ENCODE measurements at places on chromosomes 7 and 10.

DNA sequence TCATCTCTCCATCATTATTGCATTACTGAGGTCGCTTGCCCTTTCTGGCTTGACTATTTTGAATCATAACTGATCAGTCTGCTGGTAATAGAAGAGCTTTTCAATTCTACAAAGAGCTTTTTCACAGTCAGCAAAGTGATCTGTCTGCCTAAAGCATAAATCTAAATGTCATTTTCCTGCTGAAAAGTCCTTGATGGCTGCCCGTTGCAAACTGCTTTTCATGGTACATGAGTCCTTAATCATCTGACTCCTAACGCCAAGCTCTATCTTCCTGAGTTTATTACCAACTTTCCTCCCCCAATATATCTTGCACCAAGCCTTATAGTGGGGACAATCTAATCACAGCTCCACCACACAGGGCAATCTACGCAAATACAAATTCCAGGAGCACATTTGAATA lies 39.8 kb downstream of the THSD7A start:
- no peak for DNase-seq

DNA sequence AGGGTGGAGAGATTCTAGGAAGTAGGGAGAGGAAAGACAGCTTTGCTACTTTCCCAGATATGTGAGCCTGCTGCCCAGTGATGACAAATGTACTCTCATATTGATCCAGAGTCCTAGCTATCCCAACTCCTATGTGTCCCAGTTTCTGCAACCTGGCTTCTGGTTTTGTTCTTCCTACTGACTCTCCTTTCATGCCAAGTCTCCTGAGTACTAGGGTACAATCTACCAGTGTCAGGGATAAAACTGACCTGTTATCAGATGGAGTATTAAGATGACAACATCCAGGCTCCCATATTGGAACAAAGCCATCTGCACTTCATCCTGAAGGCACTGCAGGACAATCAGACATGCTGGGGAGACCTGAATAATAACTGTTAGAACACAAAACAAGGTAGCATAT lies 233.7 kb upstream of the PHYHIPL start:
- no peak for DNase-seq

DNA sequence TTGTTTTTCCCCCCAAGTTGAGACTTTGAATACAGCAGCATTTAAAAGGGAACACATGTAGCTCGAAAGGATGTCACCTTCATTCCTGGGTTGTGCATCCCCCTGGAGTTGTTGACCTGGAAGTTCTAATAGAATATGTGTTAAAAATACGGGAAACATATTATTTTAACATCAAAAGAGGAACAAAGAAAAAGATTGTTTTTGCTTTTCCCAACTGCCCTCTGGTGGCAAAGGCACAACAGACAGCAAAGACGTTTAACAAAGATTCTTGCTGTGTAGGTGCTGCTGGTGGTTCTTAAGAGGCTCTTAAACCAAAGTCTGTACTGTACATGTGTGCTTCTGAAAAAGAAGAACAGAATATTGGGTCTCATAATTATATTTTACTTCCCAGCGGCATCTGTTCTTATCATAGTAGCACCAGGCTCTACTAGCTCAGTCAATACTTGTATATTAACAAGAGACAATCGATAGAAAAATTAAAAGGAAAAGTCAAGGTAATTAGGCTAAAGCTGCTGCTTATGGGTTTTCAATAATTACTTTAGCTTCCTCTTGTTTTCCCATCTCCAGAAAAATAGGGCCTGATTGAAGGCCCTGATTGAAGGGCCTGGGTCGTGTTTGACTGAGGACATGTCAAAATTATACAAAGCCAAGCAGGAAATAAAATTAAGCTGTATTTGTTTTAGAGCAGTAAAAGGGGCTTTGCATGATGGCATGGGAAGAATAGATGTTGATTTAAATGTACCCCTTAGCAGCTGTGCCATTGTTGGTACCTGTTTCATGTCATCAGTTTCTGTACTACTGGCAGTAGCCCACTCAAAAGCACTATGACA lies 384.2 kb upstream of the LRGUK start:
- DNase-seq, result no peak

- no peak for DNase-seq
Observed at GRCh38 chr7:107506674-107507339, 37.0 kb downstream of the GPR22 start.

DNA sequence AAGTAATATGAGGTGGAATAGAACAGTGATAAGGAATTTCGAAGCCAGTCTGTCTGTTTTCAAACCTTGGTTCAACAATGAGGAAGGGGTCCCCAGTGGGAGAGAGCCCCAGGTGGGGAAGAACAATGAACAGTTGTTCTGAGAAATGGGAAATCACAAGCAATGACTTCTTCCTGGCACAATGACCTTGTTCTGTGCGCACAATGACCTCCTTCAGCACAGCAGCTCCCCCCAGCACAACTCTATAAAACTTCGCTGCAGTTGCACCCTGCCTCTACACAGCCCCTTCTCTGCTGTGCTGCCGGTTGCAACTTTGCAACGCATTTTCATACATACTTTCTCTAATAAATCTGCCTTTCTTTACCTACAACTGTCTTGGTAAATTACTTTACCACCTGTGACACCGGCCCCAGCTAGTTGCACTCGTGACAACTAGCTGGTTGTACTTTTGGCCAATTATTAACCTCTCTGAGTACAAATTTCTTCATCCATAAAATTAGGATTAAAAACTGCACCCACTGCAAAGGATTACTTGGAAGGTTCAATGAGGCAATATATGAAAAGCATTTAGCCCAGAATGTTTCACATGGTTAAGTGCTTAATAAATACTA lies 40.5 kb downstream of the ASB4 start:
- DNase-seq, result no peak

DNA sequence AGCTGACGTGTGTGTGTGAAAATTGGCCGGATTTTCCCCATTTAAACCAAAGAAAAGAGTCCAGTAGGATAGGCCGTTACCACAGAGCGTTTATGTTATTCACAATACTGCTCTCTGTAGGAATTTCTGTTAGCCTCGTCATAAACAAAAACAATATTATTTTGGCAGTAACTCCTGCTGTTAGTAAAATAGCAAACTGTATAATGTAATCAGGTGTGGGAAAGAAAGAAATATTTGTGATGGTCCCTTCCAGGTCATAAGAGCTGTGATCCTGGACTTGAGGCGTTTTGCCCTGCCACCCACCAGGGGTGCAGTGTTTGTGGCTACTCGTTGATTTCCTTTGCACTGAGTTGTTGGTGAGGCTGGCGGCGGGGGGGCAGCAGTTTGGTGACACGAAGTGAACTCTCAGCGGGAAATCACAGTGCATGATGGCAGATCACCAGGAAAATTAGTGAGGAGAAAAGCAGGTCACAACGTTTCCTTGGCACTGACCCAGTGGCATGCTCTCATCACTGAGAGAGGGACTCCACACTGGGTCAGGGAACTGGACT lies 2.8 kb downstream of the EEPD1 start:
- no peak for DNase-seq

GRCh38 chr10:68878496-68878895 lies 22.6 kb upstream of the DDX50 start:
- no peak for DNase-seq

DNA sequence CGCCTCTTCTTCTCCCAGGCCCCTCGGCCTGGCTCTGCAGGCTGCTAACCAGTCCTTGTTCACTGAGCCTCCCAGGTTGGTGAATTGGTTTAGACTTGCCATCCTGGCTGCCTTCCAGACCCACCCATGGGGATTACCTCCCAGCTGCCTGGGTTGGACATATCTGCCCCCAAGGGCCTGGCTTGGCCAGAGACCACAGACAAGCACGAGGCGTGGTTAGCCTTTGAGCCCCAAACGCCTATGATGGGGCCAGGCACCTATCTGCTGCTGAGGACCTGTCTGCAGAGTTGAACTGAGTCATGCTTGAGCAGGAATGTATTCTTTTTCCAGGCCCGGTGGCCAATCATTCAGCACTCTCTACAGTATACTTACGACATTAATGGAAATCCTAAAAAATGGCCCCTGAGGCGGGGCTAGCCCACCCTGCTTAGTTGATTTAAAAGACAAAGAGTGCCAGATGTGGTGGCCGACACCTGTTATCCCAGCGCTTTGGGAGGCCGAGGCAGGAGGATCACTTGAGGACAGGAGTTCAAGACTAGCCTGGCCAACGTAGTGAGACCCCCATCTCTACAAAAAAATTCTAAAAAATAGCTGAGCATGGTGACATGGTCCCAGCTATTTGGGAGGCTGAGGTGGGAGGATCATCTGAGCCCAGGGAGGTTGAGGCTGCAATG lies 361.5 kb downstream of the FRMD4A start:
- no peak for DNase-seq

- no peak for DNase-seq
Observed at GRCh38 chr10:121539786-121540185, 58.5 kb downstream of the FGFR2 start.

DNA sequence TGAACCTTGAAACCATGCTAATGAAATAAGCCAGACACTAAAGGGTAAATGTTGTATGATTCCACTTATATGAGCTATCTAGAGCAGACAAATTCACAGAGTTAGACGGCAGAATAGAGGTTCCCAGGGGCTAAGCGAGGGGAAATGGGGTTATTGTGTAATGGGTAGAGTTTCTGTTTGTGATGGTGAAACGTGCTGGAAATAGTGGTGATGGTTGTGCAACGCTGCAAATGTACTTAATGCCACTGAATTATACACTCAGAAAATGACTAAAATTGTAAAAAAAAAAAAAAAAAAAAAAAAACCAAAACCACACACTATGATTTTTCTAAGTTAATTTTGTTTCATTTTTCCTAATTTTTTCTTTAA lies 30.0 kb downstream of the SFXN4 start:
- DNase-seq, result no peak

- DNase-seq, result no peak
Observed at GRCh38 chr10:42998481-42999384, 78.1 kb upstream of the RET start.

DNA sequence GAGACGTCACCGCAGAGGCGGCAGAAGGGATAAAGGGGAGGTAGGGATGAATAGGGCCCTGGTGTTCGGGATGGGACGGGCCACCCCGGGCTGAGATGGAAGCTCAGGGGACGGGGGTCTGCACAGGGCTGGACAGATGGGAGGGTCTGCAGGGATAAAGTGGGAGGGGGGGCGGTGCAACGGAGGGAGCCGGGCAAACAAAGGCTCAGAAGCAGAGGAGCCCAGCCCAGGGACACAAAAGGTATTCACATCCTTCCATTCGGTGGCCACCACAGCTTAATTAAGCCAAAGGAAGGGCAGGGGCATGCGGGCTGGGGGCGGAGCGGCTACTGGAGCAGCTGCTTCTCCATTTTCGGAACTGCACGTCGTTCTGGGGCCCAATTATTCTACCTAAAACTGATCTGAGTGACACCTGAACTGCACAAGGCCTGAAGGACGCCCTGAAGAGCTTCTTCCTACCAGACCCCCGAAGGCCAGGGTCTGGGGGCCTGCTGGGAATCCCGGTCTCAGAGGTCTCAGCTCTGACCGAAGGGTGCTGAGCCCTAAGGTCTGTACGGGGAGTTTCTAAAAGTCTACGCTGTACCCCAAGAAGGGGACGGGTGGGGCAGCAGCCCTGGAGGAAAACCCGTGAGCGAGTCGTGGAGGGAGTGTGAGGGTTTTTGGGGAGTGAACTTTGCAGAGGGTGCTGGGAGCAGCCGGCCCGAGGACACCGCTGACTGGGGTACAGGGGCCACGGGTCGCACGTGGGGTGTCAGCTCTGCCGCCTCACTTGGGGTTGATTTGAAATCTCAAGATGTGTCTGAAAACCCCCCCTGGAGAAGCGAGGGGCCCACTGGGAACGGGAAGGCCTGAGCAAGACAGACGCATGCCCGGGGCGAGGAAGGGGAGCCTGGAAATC lies 334.8 kb downstream of the DNAJB6 start:
- DNase-seq, result no peak

DNA sequence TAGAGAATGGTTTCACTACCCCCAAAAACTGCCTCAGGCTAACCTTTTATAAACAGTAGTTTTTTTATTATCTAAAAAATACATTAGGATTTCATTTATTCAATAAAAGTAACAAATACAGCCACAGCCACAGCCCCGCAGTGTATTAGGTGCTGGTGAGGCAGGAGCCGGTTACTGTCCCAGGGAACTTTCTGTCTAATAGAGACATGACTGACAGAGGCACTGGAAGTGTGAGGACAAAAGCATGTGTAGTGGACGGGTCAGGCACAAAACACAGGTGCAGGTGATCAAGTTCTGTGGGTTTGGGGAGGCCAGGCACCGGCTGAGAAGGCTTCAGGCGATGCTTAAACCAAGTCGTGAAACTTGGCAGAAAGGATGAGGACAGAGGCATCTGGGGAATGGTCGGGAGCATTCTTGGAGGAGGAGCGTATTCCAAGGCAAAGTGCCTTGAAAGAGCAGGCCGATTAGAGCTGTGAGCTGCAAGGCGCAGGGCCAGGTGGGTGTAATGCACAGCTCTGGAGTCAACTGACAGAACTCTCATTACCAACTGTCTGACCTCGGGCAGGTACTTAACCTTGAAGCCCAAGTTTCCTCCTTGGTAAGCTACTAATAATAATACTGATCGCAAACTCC lies 138.2 kb downstream of the USP6NL start:
- DNase-seq, result no peak

DNA sequence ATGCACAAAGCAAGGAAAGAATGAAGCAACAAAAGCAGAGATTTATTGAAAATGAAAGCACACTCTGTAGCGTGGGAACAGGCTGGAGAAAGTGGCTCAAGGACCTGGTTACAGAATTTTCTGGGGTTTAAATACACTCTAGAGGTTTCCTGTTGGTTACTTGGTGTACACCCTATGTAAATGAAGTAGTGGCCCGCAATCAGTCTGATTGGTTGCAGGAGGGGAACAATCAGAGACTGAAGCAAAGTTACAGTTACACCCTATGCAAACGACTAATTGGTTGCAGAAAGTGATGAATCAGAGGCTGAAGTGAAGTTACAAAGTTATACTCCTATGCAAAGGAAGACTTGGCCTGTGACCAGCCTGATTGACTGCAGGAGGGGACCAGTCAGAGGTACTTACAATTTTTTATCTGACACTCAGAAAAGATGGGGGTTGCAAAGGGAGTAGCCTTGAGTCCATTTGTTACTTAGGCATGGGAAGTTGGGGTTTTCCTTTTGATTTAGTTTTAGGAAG lies 3.6 kb upstream of the MTPN start:
- no peak for DNase-seq

DNA sequence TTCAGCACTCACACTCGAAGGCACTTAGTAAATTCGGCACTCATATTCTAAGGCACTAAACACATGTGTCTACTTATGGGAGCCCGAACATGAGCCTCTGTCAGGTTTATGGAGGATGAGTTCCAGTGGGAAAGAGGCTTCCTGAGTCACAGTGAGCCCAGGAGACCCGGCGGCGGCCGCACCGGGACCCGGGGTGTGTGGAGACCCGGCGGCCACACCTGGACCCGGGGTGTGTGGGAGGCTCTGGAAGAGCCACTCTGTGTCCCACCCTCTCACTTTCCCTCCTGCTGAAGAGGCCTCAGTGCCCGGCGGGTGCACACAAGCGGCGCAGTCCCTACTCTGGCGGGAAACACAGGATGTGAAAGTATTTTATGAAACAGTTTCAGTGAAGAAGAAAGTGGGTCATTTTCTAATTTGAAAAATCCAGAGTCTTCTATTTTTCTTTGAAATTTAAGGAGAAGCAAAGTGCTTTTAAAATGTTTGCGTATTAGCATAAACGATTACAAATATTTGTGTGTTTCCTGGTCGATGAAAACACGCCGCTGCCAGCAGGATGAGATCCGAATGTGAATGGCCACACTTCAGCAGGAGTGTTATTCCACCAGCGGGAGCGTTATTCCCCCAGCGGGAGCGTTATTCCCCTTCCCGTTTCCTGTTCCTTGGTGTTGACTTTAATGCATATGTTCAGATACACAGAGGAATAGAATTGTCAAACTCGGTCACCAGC lies 625.1 kb downstream of the DNAJB6 start:
- no peak for DNase-seq

GRCh38 chr7:46881507-46882127 lies 700.3 kb downstream of the TNS3 start:
- DNase-seq, result no peak

GRCh38 chr10:70500812-70501301 lies 22.3 kb downstream of the PALD1 start:
- no peak for DNase-seq

All from stimulated activated CD4-positive, alpha-beta T cell treated with anti-CD3 and anti-CD28 coated beads, Interleukin-12 subunit alpha, Interleukin-12 subunit beta, amount 100 ng/mL, for 24 hours (primary cell).